DMS79 (cell line): ENCODE measurements at places on chromosomes 4 and X.

DNA sequence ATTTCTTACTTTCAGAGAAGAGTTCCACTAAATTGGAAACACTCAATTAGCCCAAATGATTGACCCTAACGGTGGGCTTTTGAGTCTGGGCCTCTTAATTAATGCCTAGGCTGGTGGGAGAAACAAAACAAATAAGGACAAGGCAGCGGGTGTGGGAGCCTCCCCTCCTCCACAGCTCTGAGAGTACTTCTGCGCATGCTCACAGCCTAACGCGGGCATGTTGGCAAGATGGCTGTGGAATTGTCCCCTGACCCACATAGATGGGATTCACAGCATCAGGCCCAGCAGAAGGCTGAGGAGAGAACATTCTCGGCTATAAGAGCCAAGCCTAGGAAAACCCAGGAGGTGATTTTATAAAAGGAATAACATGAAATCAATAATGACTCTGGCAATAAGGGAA is 230.1 kb downstream of the HS6ST2 start:
- no peak for DNase-seq

DNA sequence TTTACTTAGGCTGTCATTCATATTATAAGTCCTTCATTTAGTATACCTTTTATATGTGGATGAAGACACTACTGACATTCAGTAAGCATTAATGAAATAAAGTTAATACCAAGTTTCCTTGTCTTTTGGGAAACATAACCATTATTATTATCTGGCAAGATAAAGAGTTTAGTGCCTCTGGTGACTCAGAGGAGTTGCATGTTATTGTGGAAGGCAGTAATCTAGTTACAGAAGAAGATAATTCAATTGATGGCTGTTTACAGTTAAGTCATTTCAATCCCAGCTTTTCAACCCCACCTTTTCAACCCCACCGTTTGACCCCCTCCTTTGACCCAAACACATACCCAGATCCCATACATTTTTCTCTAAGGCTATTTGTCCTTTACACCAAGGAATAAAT is 143.8 kb downstream of the FANCB start:
- DNase-seq, result no peak

GRCh38 chr4:40718586-40718985 is 31.2 kb upstream of the NSUN7 start:
- no peak for DNase-seq

DNA sequence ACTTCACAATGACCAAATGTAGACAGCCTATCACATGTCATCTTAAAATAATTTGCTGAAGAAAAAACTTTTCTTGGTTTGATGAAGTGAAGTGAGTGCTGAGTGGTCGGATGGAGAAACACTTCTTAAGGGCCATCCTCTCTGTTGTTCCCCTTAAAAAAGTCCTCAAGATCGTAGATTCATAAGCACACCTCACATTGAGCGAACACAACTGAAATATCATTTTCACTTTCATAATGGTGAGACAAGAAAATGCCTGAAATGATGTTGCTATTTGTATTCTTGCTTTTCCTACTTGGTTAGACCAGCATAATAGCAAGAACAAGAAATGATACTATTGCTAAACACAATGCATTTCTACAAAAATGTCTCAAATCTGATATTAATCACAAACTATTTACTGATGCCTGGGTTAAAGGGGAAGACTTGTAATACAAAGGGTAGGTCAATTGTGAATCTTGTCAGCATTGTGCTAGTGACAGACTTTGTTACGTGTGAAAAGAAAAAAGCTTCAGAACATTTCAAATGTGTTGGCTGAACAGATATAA is 305.6 kb upstream of the NR3C2 start:
- no peak for DNase-seq

- no peak for DNase-seq
Observed at GRCh38 chrX:125680366-125680765, 360.7 kb downstream of the TEX13C start.

- DNase-seq, result no peak
Observed at GRCh38 chr4:11194431-11194830, 234.3 kb downstream of the HS3ST1 start.

DNA sequence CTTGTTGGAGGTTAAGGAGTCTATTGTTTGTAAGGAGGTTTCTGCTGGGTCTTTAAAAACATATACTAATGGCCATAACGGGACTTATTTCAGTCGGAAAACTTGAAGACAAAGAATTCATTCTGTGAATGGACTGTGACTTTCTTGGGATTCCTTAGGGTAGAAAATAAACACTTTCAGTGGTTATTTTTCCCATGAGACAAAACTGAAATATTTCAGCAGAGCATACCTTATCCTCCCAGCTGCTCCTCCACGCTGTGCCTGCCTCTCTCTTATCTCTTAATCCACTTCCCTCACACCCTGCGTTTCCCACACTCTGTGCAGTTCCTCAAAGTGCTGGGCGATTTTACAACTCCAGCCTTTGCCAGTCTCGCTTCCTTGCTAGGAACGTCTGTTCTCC is 47.1 kb upstream of the SORBS2 start:
- DNase-seq, result no peak
